ENCODE measurements at places on chromosomes 5 and 9.

GRCh38 chr5:141475625-141476131 is at the start of gene PCDHGC3:
TSS of gene PCDHGC3 (plus strand) at chr5:141475966. CDS start at chr5:141476117, 151 bp downstream.
- peak; percentile 67 for DNase-seq

DNA sequence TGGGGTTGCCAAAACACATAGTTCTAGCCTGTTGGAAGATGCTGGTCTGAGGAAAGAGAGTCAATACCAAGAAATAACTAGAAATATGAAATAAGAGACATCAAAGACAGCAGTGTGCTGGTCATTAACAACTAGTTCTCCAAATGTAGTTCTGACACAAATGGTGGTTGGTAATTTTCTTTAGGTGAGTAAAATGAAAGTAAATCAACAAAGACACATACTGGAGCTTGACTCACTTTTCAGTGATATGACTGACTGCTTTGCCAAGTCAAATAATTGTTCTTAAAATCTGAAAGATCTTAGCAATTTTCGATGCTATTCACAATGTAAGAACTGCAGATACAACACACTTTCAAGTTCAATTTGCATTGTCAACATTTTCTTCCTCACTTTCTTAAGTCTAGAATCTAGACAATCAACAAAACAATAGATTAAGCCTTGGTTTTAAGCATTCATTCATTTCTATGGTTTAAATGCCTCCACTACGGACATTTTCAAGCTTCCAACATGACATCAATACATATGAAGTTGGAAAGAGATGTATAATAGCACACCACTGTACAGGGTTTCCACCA is 166.8 kb upstream of the MAP3K1 start:
- DNase-seq: no peak

- DNase-seq: no peak
These were observed 93.3 kb upstream of the MAP1B start for GRCh38 chr5:72013766-72014624.

DNA sequence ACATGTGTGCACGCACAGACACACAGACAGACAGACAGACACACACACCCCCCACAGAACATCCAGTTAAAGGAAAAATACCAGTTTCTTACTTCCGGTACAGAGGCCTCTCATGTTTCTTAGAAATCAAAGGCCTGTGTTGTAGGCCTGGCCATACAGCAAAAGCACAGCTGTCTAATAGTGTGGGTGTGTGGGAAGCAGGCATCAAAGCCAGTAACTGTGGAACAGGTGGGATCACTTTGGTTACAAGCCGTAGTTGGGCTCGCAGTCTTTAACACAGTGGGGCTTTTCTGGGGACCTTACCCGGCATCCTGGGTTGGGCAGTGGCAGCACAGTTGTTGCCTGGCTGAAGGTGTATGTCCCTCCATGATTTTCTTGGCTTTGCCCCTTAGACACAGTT is 55.2 kb downstream of the FBXL7 start:
- no peak for DNase-seq

GRCh38 chr5:8458038-8458383 is 589.1 kb downstream of the MTRR start:
- DNase-seq: no peak

All from posterior cingulate gyrus (tissue), 11 donors.